ENCODE measurements at places on chromosomes 12 and 14.
A peak's percentile ranks its signal among the peaks of the same experiment; 100 is the strongest.

DNA sequence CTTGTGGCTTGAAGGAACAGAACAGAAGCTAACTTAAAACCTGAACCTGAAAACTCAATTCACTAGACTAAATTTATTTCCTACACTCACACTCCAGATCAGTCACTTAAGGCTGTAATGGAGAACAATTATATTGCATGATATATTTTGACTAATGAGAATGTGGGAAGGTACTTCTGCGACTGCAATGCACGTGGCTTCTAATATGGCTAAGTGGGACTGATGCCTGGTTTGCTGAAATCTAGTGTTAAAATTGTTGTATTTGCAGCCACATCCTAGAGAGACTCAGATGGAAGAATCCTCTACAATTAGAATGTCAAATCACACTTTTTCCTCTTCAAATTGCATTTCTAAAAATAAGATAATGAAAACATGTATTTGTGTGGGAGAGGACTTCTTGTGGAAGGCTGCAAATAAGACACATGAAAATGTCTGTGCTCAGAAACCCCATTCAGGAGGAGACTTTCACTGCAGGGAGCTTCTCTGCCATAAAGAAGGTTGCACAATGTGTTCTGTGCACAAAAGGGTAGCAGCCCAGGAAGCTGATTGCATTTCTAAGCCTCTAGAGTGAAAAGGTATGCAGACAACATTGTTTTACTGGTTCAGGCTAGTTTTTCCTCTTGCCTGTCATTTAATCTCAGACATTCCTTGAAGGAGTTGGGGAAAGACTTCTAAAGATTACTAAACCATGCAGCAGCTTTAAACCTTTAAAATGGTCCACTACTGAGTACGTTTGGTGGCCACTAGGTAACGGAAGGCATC lies 224.3 kb downstream of the NEDD1 start:
- no peak for DNase-seq

DNA sequence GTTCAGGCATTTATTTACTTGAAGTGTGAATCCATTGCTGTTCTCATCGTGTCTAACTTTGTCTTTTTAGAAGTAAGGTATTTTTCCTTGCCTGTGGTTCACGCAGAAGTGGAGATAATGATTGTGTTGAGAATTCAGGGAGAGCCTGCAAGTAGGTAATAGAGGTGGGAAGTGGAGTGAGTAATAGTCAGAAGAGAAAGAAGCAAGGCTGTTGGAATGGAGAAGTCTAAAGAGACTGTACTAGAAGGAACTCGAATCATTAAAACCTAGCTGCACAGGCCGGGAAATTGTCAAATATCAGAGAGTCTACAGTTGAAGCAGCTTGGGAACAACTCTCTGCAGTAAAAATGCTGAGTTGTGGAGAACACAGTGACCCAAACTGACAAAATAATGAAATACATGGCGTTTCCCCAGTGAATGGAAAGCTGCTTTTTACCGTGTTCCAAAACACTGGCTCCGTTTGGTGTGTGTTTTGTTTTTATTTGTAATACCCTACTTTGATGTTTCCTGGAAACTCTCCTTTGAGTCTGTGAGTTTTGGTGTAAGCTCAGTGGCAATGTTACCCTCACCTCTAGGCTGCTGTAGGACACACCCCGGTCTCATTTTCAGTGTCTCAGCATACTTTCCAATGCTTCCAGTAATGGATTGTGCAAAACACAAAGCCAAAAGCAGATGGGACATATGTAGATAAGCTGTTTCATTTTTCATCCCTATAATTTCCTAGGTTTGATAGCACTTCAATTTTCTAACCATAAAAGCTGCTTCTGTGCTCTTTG lies 146.6 kb downstream of the CRADD start:
- no peak for DNase-seq

DNA sequence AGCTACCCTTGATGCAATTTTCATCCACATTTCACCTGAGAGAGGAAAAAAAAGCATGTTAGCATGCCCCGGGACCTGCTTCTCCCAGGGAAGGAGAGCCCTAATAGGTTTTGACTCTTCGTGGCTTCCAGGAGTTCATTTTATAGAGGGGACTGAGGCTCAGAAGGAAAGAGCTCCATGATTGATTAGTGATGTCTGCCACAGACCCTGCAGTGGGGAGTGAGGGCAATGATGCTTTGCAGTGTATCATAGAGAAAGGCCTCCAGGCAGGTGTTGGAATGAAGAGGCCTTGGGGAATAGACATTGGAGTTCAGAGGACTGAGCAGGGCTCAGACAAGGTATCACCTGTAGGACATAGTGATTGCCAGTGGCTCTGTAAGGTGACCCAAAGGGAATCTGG lies 41.5 kb downstream of the RNFT2 start:
- DNase-seq = no peak

GRCh38 chr12:121992059-121992879 lies 29.4 kb upstream of the BCL7A start:
- DNase-seq = no peak

DNA sequence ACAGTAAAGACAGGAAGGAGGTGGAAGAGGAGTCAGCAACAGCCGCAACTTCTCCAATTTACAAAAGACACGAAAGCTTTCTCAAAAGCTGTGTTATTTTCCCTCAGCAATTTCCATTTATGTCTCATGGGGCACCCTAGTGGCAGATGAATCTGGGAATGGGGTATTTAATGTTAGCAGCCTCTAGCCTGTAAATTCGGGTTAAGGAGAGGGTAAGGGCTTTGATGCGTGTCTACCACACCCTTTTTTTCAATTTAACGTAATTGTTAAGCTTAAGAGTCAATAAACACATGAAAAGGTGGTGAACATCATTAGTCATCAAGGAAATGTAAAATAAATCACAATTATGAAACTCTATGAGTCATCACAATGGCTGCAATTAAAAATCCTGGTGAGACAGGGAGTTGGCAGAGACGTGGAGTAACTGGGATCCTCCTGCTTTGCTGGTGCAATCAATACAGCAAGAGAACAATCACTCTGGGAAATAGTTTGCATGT lies 986.4 kb downstream of the AACS start:
- DNase-seq = no peak

- DNase-seq = no peak
Observed at GRCh38 chr12:127077262-127078045, 1189.5 kb upstream of the TMEM132C start.

GRCh38 chr14:106491851-106492250 lies 965.5 kb downstream of the TMEM121 start:
- no peak for DNase-seq

DNA sequence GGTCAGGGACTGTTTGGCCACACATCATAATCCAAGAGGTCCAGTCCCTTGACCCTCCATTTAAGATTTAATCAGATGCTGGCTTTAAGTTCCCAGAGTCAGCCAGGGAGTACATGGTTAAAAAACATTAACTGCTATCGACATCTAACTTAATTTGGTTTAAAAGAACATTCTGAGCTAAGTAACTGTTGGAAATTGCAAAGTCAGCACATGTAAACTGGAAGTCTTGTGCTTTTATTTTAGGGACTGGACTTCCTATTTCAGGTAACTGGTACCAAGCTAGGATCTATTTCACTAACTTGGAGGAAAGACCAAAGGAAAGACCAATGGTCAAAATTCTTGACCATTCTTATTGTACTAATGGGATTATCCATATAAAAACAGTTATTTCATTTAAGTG lies 40.6 kb downstream of the GNS start:
- DNase-seq = no peak

DNA sequence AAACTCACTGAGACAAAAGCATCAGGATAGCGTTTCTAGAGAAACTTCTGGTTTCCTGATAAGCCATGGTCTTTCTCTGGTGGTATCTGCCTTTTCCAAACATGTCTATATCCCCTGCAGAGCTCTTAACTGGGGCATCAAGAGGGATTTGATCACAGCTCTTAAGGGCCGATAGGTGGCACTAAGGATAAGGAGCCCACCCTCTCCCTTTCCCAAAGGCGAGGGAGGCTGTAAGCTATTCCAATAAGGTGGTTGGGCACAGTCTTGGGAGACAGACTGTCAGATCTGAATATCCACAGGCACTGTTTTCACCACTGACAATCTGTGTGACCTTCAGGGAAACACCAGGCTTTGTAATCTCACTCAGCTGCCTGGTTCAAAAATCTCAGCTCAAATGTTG lies 206.0 kb downstream of the ADGRD1 start:
- DNase-seq = no peak

DNA sequence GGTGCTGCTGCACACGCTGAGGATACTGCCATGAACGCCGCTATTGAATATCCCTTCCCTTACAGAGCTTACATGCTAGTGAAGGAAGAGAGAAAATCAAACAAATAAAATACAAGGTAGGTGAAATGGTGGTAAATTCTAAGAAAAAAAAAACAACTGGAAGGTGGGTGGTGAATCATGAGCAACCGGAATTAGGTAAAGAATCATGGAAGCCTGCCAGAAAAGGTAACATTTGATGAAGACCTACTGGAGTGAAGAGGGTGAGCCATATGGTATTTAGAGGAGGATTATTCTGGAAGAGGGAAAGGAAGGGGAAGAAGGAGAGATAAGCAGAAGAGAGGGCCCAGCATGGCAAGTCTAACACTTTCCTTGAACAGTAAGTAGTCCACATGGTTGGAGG lies 76.1 kb downstream of the LRIG3 start:
- DNase-seq = no peak

- peak; percentile 47 for DNase-seq
Observed at GRCh38 chr12:67410667-67411067, 141.5 kb downstream of the CAND1 start.

- DNase-seq = no peak
Observed at GRCh38 chr12:91576432-91576831, 393.8 kb upstream of the DCN start.

GRCh38 chr12:57990241-57990883 lies 49.0 kb downstream of the ATP23 start:
- no peak for DNase-seq
